ENCODE measurements at places on chromosomes 12 and 14.

GRCh38 chr14:20680363-20680762, 4.0 kb upstream of the RNASE4 start:
- DNase-seq: no peak

DNA sequence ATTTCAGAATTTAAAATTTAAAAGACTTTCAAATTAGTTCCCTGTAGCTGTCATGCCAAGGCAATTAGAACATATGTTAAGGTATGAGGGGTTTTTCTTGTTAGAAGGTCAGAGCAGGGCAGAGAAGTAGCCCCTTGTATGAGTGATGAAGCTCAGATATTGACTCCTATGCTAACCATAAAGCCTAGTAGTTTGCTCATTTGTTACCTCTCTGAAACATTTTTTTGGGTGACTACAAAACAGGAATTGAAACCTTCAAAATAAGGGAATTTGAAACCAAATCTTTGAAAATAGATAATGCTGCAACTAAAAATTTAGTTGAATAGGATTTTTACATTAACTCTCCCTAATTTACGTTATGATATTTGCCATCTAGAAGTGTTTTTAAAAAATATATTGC, 333.5 kb downstream of the NAV3 start:
- no peak for DNase-seq

- no peak for DNase-seq
These were observed 139.5 kb upstream of the AEBP2 start for GRCh38 chr12:19299765-19300164.

DNA sequence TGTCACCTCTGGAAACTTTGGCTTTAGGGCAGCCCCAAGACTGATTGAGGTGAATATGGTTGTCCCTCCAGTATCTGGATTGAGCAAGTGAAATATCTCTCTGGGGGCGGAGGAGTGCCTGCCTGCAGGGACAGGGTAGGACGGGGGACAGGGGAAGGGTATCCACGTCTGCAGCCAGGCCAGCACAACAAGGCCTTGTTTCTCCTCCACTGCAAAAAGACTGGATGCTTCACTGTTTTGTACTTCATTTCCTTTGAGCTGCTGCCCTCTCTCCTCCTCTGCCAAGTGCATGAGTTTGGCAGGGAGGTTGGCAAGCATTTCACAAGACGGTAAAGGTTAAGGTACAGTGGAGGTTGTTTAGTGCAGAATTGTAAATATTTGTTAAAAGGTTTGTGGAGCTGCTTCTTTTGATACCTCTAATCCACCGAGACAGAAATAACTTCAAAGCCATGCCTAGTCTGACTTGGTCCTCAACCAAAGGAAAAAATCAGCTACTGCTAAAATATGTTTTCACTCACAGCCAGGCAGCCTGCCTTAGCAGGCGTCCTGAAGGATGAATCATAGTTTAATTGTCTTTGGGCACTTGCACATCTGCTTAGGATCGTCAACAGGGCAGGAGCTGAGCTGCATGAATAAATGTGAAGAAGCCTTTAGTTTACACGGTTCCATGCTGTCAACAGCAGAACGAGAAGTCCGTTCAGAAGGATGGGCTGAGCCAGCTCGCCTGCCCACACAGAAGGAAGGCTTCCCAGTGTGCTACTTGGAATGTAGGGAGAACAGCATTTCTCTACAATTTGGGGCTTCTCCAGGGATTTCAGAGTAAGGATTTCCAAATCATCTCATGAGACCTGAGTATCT, 269.7 kb downstream of the TTC6 start:
- DNase-seq: no peak

DNA sequence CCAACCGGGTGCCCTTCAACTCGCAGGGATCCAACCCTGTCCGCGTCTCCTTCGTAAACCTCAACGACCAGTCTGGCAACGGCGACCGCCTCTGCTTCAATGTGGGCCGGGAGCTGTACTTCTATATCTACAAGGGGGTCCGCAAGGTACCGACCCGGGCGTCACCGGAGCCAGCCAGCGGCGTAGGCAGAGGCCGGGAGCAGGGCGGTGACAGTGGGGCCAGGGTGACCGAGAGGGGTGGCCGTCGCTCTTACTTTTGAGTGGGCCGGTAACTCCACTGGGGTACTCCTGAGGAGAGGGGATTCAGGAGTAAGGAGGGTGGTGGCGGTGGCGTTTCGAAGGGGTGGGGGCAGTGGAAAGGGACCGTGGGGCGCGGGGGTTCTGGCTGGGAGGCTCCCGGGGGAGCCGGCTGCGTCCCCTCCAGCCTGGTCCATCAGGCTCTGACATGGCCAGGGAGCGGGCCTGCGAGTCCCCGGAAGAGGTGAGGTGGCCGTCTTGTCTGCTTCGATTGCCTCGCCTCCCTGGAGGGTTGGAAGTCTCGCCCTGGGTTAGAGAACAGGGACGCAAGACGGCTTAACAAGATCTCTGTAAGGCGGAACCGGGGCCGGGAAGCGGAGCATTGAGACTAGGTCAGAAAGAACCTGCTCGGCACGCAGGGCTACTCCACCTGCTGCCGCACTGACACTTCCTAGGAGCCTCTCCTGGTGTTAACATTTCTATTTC, 491 bp downstream of the WDR20 start:
- peak; percentile 10 for DNase-seq

DNA sequence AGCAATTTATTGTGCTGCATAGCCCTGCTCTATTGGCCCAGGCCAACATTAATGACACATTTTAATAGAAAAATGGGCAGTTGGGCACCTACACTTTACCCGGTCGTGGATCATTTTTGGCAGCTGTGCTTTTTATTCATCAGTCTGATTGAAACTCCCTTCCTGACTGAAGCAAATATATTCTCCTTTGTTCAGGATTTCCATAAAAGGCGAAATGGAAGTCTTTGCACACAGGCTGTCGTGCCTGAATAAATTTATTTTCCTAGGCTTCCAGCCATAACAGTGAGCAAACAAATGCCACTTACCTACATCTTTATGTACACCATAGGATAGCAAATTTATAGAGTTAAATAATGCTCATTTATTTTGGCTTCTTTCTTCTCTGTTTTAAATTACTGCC, 480.7 kb upstream of the DCN start:
- no peak for DNase-seq
